RWPE1 (cell line): ENCODE measurements at places on chromosomes 3 and 15.

DNA sequence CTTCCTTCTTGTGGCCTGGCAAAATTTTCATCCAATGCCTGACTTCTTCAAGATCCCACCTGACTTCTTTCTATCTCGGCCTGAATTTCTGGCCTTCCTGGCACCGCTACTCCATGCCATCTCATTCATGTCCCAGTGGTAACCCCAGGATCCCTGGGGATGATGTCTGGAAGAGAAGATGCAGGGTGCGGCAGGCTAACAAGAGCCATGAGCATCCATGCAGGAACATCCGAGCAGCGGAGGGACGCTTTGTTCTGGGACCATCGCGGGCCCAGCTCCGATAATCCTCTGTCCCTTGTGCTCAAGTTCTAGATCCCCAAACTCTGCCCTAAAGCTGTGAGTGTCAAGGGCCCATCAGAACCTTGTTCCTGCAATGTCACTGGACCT lies 10.9 kb downstream of the MYL3 start:
- DNase-seq = no peak

DNA sequence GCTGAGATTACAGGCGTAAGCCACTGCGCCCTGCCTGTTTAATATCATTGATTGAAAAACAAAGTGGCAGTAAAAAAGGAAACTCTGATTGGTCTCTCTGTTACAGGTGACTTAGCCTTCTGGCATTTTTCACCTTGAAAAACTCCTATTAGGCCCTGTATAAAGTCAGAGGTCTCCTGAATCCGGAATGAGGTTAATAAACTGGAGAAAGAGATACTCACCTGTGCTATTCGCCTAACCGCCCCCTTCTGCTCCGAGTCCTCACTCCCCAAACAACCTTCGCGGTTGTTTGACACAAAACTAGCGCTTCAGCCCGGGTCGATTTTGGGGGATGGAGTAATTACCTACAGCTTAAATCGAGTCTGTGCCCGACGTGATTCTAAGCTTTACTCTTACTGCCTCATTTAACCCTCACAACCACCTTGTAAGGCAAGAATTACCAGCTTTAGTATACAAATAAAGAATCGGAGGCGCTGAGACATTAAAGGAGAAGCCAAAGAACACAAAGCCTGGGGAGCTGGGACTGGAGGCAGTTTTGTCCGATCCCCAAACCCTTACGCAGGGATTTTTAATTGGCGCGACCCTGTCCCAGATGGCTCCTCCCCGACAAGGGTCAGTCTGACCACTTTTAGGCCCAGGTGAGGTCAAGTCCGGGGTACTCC lies 441 bp downstream of the CEP70 start:
- peak; percentile 39 for DNase-seq

DNA sequence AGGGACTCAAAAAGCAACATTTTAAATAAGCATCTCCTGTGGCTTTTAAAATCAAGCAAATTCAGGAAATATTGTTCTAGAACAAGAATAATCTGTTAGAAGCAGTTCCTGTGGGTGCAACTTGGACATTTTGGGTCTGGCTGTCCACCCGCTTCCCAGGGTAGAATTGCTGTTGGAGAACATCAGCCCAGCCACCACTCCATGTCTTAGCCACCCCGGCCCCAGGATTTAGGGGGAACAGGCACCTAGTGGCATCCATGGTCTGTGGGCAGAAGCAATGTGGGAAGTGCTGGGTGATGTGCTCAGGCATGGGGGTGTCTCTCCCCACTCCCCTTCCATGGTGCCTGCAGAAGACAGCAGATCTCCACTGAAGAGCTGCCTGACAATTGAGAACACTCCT lies 162.6 kb downstream of the KLF13 start:
- no peak for DNase-seq

- DNase-seq = no peak
Measured at GRCh38 chr3:138230525-138230924, 43.4 kb downstream of the ARMC8 start.

GRCh38 chr15:83092309-83092976 lies 15.0 kb upstream of the TM6SF1 start:
- DNase-seq = no peak

DNA sequence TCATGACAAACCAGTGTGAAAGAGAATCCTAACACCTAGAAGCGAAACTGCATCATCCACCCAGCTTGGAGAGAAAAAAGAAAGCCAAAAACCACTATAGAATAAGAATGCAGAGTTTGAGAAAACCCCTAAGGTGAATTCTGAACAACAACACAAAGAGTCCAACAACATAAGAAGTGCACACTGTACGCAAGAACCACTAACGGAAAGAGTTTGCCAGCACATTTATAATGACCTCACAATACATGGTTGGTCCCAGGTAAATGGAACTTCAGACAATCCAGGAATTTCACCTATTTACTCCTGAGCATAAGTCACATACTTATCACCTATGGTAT lies 128.3 kb upstream of the BHLHE40 start:
- no peak for DNase-seq

- no peak for DNase-seq
Measured at GRCh38 chr3:134857356-134857755, 62.3 kb downstream of the EPHB1 start.

- DNase-seq = no peak
Measured at GRCh38 chr15:78854833-78855372, 17.8 kb upstream of the MORF4L1 start.

DNA sequence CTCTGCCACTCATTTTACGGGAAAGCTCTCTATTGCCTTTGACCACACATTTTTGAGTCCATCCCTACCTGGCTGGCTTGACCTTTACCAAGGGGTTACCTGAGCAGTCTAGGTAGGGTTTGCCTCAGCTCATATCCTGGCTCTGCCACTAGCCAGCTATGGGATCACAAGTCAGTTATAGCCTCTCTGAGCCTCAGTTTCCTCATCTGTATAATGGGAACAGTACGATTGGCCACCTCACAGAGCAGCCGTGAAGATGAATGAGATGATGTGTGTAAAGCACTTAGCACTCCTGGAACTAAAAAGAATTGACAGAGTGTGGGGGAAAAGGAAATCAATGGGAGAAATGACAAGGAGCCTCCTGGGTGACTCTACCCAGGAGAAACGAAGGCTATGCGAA lies 28.0 kb downstream of the SPATA12 start:
- DNase-seq = no peak

- no peak for DNase-seq
Measured at GRCh38 chr15:82995076-82995475, 9.1 kb downstream of the RAMAC start.

DNA sequence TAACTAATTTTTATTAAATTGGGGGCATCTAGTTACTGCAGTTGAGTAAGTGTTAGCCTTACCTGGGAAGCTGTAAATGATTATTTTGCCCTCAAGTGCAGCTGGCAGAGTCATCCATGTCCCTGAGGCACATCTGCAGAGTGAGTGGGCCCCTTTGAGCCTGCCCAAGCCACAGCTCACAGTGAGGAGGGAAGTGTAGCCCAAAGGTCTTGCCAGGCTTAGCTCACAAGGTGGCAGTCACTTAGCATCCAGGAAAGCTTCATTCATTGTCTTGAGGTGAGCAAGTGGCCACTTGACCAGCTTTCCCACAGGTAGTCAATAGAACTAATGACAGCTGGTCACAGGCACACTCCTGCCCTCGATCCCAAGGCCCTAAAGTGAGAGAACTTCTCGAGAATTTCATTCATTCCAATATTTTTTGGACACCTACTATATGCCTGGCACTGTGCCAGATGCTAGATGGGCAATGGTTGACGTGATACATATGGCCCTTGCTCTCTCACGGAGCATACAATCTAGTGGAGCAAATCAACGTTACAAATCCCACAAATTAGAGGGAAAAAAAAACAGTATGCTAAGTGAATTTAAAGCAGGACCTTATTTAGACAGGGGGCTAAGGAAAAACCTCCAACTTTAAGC lies 163.3 kb upstream of the IL12A start:
- no peak for DNase-seq

DNA sequence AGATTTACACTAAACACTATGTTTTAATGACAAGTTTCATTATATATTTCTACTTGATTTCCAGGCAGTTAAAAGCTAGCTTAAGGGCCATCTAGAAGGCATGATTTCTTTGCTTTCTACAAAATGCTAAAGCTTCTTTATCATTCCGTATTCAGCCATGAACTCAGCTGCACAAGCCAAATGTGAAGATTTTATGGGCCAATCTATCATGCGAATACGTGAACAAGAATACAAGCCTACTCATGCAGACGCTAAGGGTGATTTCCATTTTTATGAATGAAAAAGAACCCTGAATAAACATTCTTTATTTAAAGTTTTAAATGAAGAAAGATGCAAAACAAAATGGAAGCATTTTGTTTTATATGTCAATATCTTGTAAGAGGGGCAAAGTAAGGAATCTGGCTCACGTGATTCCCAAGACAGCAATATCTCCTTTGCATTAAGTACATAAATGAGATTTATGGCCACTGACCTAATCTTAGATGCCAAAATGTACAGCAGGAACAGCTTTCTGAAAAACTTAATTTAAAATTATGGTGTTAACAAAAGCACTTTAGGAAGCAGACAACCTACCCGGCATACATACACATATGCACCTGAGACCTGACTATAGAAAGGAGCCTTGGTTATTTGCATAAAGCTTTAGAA lies 215.8 kb downstream of the DPH6 start:
- DNase-seq = no peak

GRCh38 chr15:31016446-31016915 lies 25.1 kb upstream of the MTMR10 start:
- DNase-seq = no peak

DNA sequence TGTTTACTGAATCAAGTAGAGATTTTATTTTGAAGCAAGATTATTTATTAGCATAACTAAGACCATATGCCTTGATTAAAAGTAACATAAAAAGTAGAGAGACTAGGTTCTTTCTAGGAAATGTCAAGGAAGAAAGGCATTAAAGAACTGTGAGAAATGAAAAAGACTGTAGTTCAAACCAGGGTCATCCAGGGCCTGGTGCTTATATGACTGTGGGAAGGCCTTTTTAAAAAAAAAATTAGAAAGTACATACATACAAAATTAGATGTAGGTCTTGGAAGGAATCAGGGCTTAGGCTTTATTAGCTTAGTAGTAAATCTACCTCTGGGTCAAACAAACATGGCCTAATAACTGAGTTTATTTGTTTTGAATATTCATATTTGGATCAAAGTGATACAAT lies 173.9 kb upstream of the TBL1XR1 start:
- DNase-seq = no peak

DNA sequence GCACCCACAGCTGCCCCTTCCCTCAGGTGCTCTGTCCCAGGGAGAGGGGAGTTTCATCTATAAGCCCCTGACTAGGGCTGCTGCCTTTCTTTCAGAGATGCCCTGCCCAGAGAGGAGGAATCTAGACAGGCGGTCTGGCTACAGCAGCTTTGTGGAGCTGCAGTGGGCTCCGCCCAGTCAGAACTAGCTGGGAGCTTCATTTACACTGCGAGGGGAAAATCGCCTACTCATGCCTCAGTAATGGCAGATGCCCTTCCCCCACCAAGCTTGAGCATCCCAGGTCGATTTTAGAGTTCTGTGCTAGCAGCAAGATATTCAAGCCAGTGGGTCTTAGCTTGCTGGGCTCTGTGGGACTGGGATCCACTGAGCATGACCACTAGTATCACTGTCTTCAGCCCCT lies 181.2 kb upstream of the RARB start:
- DNase-seq = no peak

GRCh38 chr3:156170571-156170970 lies 50.2 kb downstream of the KCNAB1 start:
- DNase-seq = no peak

GRCh38 chr15:98725874-98726273 lies 77.5 kb downstream of the IGF1R start:
- DNase-seq = no peak

GRCh38 chr3:138960417-138960852 lies 13.4 kb downstream of the FOXL2NB start:
- DNase-seq = no peak

- DNase-seq = no peak
Measured at GRCh38 chr3:151276687-151277042, 1.7 kb downstream of the P2RY14 start.

GRCh38 chr3:156429125-156429524 lies 125.8 kb downstream of the SSR3 start:
- DNase-seq = no peak

DNA sequence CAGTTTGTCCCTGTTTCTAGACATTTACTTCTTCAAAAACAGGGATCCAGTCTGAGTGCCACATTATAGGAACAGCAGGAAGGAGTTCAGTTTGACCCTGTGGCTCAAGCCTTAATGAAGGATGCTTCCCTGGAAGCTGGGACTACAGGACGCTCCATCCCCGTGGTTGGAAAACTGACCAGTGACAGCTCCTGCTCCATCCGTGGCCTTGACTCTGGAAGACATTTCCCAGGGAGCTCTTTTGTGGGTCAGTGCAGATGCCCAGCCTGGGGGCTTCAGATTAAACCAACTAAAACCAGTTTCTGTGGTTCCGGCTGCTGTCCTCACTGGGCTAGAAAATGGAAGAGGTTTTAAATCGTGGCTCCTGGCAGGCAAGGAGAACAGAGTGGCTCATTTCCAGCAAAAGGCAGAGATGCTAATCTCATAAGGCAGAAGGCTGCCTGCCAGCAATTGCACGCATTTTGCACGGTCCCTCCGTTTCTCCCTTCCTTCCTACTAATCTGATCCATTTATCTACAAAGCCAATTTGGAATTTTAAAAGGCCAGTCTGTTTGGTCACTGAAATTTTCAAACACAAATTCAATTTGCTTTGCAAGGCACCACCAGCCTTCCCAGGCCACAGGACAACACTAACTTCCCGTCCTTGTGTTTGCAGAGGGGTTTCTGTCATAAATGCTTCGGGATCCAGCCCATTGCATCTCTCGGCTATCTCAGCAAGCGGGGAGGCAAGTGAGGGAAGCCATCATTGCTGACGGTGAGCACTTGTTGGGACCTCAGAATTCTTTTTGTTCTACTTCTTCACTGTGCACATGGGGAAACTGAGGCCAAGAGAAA lies 6.2 kb upstream of the SSUH2 start:
- DNase-seq = no peak
